CD4-positive, alpha-beta T cell treated with Interferon alpha-2 for 1 hour (primary cell): ENCODE measurements at places on chromosomes 3 and 15.

GRCh38 chr3:113286524-113286923 lies 75.2 kb downstream of the BOC start:
- DNase-seq = no peak

DNA sequence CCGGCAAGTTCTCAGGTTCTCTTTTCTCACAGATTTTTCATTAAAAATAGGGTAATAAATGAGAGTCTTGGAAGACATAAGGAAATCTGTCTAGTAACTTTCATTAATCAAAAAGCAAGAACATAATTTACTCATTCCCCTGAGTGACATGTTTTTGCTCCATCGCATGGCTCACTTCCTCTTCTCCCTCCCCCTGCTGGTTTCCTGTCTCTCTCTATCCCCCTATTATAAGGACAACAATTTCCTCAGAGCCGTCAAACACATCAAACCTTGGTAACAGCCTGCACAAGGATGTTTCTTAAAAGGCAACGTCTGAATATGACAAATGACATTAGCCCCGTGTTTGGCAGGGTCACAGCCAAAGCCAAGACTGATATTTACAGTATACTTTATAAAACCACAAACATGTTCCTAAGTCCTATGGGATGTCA lies 1149.6 kb downstream of the IGSF11 start:
- no peak for DNase-seq

DNA sequence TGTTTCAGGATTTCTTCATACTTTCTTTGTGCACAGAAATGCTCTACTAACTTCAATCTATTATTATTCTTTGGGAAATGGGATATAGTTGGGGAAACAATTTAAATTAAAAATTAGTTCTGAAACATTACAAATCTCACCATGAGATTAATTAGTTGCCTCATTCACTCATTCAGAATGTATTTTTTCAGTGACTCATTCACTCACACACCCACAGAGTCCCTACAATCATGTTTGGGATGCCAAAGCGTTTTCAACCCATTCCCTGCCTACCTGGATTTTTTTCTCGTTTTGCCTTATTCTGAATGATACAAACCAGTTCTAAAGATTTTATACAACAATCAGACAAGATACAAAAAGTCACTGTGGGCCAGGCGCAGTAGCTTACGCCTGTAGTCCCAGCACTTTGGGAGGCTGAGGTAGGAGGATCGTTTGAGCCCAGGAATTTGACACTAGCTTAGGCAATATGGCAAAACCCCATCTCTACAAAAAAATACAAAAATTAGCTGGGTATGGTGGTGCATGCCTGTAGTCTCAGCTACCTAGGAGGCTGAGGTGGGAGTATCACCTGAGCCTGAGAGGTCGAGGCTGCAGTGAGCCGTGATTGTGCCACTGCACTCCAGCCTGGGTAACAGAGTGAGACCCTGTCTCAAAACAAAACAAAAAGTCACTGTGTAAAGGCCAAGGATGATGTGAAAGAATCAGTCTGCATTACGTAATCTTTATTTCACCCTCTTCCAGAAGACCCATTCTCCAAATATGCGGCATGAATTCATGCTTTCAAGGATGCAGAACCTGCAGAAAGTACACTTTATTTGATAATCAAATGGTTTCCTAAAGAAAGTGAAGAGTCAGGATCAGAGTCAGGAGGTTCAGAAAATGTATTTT lies 34.8 kb upstream of the ARHGEF3 start:
- no peak for DNase-seq

DNA sequence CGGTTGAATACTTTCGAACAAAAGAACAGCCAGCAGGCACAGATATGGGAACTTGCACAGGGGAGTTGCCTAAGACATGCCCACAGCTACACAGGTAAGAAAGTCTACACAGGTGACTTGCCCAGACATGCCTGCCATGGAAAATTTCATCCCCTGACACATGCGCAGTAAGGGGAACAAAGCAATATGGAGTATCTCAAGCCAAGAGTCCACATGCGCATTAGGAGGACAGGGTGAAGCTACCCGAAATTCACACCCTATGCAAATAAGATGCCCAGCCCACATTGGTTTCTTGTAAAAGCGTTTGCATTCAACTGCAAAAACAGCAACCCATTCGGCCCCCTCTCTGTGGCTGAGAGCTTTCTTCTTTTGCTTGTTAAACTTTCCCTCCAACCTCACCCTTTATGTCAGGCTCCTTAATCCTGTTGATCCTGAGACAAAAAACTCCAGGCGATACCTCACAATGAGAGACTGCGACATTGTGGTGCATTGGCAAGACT lies 49.3 kb upstream of the TRPM1 start:
- no peak for DNase-seq

DNA sequence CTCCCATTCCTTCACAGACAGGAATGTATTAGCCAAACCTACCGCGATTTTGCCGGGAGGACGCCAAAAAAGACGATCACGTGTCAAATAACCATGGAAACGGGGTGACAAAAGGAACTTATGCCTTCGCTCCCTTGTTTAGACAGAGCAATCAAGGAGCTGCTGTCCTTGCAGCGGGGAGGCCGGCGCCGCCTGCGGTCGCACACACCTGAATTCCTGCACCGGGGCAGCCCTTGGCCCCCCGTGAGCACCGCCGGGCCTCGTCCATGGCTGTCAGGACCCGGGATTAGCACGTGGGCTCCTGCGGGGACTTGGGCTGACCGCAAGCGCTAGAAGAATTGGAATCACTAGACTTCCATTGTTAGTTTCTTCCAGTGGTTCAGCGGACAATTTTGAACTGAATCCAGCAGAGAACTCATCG lies 193.1 kb downstream of the SHQ1 start:
- no peak for DNase-seq

GRCh38 chr3:101619734-101620133 lies 45.8 kb downstream of the PCNP start:
- DNase-seq = no peak
